ENCODE measurements at places on chromosomes 6 and 20.

DNA sequence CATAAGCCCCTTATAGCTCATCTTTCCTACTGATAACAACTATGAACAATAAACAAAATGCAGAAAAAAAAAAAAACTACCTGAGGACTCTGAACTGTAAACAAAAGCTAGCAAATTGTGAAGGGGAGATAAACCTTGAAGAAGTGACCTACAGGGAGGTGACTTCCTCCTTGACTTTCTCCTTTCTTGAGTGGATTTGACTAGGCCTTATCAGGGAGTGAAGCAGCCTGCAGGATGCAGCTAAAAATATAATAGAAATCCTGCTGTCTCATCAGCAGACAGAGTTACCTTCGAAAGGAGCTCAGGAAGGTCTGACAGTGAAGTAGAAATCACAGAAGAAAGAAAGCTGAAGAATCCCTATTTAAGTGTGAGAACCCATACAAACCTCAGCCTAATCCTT, 322.0 kb upstream of the HTR1E start:
- DNase-seq = no peak

GRCh38 chr6:152680151-152680550, 17.5 kb upstream of the MYCT1 start:
- DNase-seq = no peak

- no peak for DNase-seq
These were observed 187.6 kb upstream of the QKI start for GRCh38 chr6:163226836-163227485.

DNA sequence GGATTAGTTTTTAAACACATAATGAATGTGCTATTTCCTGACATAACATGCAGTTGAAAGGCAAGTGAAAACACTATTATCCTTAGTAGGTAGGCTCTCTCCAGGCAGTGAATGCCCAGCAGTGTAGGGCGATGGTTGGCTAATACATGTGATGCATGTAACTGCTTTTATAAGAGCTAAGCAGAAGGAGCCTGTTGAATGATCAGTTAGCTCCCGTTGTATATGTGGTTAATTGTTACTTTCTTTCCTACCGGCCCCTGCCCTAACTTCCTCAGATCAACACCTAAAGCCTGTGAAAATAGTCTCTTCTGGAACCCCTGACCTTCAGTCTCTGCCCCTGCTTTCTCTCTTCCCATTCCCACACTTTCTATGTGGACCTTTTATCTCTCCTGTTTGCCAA, 10.5 kb downstream of the SOX4 start:
- DNase-seq = no peak

DNA sequence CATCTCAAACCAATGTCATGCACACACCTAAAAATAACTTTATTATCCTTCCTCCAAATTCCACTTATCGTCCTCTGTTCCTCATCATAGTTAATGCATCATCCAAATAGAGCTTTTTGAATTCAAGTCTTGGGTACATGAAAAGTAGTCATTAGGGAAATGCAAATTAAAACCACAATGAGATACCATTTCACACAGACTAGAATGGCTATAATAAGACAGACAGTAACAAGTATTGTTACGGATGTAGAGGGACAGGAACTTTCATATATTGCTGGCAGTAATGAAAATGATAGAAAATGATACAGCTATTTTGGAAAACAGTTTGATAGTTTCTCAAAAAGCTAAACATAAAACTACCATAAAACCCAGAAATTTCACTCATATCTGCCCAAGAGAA, 59.1 kb downstream of the FHL5 start:
- DNase-seq = no peak

DNA sequence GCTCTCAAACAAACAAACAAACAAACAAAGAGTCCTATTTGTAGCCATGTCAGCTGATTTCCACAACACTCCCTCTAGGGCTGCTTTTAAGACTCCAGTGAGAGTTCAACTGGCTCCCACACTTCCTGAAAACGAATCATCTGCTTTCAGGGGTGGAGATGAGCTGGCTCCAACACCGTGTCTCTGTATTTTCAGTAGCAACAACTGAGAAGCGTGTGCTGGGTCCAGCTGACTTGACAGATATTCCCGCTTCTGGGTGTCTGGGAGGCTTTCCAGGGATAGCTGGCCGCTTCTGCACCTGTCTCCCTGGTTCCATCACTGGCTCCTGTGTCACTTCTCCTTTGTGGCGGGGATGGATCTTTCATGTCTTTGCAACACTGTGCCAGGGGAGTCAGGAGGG, 272.5 kb upstream of the SOX4 start:
- DNase-seq = no peak
